Suppressor macrophage treated with lipopolysaccharide for 1 hour (primary cell): ENCODE measurements at places on chromosomes 2 and 18.

GRCh38 chr2:219836647-219837177 is 209.3 kb downstream of the SLC4A3 start:
- DNase-seq, result no peak

GRCh38 chr18:45974088-45974536 is 7.0 kb upstream of the EPG5 start:
- peak; percentile 99 for DNase-seq

DNA sequence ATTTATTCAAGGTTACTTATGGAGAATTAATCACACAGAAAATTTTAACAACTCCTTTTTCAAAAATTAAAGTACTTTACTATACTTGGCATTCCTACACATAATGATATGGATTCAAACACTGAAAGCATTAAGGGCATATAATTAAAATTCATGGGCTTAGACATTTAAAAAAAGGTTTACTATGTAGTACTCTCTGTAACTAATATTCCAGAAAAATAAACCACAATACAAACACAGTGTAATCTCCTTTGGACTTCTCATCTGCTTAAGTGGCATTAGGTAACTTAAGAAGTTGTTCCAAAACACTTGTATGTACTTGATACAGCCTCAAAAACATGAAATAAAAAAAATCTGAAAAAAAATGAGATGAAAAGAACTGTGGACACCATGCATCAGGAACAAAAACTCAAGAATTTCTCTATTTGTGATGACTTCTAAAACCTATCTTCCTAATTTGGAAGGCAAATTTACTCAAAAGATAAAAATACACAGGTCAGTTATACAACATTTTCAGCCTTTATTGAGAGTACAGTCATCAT is 21.0 kb downstream of the C1D start:
- DNase-seq, result peak; percentile 4

DNA sequence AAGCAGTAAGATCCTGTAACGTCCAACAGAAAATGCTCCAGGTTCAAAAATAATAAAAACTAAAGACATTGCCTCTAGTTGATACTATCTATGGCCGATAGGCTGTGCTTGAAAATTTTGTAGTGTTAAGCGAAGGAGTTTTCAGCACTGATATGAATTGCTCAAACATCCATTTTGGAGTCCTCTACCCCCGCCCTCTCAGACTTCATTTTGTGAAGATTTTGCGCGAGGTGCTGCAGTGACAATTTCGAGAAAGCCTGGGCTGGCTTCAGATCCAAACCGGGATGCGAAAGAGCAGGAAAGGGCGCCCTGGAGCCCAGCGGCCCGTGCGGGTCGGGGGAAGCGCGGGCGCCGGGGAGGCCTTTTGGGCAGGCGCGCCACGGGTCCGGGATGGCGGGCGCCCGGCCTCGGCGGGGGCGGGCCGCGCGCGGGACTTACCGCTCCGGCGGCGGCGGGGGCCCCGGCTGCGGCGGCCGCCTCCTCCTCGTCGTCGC is 1.8 kb downstream of the SP3 start:
- DNase-seq, result peak; percentile 83

GRCh38 chr2:64250751-64251423 is 106.7 kb upstream of the PELI1 start:
- no peak for DNase-seq

DNA sequence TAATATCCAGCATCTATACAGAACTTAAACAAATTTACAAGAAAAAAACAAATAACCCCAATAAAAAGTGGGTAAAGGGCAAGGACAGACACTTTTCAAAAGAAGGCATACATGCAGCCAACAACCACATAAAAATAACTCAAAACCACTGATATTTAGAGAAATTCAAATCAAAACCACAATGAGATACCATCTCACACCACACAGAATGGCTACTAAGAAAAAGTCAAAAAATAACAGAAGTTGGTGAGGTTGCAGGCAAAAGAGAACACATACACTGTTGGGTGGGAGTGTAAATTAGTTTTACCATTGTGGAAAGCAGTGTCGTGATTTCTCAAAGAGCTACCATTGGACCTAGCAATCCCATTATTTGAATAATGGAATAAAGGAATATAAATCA is 1973.9 kb upstream of the LRRTM1 start:
- DNase-seq, result no peak

GRCh38 chr18:23503963-23504344 is 643 bp downstream of the RMC1 start:
- peak; percentile 24 for DNase-seq

- DNase-seq, result no peak
Observed at GRCh38 chr2:170228429-170228828, 50.5 kb downstream of the MYO3B start.

- DNase-seq, result no peak
Observed at GRCh38 chr2:105573490-105573889, 171.2 kb upstream of the NCK2 start.

GRCh38 chr2:218221000-218221399 is 4.0 kb downstream of the ARPC2 start:
- DNase-seq, result no peak

DNA sequence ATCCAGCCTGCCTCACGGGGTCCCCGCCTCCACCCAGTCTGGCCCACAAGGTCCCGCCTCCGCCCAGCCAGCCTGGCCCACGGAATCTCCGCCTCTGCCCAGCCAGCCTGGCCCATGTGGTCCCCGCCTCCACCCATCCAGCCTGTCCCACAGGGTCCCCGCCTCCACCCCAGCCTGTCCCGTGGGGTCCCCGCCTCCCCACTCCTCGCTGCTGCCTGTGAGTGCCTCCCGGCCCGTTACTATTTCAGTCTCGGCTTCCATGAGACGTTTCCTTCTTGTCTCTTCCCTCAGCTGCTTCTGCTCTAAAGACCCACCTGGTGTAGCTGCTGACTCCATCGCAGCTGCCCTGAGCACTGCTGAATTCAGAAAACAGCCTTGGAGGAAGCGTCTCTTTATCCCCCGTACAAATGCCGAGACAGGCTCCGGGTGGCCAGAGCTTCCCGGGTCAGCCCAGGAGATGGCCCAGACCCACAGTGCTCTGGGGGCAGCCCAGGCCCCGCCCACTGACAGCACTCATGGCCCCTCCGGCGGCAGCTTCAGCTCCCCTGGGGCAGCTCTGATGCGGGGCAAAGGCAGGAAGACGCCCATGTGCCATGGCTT is 69.8 kb downstream of the NFATC1 start:
- no peak for DNase-seq

DNA sequence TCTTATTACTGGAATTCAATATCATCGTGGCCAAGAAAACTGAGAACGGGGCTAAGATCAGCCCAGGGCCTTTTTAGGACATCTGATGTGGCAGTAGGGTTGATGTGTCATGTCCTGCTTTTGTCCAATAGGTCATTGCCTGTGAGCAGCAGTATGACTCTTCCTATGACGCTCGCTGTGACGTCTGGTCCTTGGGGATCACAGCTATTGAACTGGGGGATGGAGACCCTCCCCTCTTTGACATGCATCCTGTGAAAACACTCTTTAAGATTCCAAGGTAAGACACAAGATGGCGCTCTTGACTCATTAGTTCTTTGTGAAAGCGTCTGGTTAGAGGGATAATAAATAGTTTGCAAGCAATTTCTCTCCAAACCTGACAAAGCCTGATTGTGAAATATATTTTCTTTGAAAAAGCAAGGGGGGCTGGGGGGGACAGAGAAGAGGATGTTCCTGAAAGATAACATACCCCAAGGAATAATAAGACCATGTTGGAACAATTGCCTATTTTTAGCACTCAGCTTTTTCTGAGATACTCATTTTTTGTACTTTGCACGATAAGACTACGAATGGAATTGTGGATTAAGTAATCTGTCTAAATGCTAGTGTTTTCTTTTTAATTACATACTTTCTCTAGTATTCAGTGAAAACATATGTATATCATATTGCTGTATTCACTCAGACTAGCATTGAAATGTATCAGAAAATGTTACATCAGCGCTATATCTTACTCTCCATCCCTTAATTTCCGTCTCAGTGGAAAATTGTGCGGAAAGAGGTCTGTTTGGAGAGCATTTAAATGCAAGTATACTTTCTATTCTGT is 58.1 kb downstream of the MYO3B start:
- DNase-seq, result peak; percentile 49

- peak; percentile 53 for DNase-seq
Observed at GRCh38 chr18:10454681-10455557, 484 bp downstream of the APCDD1 start.

GRCh38 chr18:5145168-5145825 is 51.8 kb downstream of the AKAIN1 start:
- no peak for DNase-seq

DNA sequence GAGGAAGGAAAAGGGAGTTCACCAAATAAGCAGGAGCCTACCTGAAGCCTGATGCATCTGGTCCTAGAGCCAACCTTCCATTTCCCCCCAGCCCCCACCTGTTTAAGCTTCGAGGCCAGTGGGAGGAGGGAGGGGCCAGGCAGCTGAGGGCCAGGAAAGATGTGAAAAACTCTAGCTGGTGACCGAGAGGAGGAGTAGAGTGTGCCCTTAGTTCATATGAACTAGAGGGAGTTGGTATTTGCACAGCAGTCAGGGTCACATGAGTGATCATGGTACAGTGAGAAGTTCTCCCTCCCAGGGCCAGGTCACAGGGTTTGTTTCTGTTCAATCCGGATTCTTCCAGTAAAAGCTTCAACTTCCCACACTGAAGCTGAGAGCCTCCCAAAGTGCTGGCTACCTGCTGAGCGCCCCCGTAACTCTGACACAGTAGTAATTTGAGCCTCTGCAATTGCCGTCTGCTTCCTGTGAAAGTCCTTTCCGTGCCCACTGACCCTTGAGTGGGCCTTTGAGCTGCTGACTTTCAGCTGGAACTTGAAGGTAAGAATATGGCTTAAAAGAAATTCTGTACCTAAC is at the start of gene SULT1C2:
SULT1C2 (plus strand) TSS at position 362 of the 573 bp plus-strand sequence. CDS start 4,773 bp downstream, outside the sequence.
- peak; percentile 18 for DNase-seq

GRCh38 chr2:199798831-199799580 is 52.0 kb downstream of the FTCDNL1 start:
- DNase-seq, result no peak

GRCh38 chr18:10271481-10271880 is 183.0 kb upstream of the APCDD1 start:
- DNase-seq, result no peak

DNA sequence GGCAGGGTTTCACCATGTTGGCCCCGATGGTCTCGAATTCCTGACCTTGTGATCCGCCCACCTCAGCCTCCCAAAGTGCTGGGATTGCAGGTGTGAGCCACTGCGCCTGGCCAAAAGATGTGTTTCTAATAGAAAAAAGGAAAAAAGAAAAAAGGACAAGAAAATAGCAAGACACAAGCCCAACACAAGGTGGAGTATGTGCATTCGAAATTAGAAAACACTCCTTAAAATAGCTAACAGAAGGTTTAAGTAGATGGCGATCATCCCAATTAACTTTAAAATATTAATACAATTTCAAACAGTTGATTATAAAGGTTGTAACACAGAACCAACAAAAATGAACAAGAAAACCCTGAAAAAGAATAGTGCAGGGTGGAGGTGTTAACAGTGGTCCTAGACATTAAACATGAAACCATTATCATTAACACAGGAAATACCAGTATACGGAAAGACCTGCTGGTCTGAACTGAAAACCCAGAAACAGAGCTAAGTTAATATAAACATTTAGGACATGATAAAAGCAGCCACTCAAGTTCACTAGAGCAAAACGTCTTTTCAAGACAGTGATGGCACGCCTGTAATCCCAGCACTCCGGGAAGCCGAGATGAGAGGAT is 57.9 kb downstream of the HDLBP start:
- no peak for DNase-seq

DNA sequence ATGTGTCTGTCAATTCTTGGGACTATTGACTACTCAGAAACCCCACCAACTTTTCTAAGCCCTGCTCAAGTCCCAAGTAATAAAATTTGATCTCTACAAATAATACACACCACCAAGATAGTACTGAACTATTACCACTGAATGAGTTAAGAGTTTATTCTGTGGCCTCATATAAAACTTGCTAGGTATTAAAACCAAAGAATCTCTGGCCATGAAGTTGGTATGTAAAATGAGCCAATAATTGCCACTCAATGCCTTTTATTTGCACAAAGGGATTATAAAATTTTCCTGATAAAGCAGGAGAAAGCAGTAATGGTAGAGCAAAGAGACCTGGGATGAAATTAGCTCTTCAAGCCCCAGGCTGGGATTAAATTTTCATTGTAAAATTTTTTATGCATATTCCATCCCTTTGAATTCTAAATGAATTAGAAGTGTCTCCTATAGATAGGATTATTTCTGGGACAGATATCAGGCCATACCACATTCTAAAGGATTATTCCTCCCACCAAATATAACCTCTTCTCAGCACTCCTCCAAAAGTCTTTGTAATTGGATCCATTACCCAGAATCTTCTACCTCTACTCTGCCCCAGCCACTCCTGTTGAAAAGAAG is 450.5 kb upstream of the ACVR2A start:
- no peak for DNase-seq

GRCh38 chr2:153819501-153819900 is 52.2 kb upstream of the GALNT13 start:
- no peak for DNase-seq

GRCh38 chr2:220674033-220674432 is 898.1 kb downstream of the EPHA4 start:
- no peak for DNase-seq

DNA sequence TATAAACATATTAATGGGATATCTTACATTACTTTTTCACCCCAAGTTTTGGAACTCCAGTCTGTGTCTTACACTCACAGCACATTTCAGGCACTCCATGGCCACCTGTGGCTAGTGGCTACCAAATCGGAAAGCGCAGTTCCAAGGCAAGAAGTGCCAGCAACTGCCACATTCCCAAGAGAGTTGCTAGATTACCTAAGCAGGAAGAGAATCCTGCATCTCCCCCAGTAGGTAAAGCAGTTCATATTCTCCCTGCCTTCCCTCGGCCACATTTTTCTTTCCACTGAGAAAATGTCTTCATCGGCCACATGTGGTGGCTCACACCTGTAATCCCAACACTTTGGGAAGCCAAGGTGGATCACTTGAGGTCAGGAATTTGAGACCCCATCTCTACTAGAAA is 62.8 kb downstream of the MEX3C start:
- DNase-seq, result no peak

DNA sequence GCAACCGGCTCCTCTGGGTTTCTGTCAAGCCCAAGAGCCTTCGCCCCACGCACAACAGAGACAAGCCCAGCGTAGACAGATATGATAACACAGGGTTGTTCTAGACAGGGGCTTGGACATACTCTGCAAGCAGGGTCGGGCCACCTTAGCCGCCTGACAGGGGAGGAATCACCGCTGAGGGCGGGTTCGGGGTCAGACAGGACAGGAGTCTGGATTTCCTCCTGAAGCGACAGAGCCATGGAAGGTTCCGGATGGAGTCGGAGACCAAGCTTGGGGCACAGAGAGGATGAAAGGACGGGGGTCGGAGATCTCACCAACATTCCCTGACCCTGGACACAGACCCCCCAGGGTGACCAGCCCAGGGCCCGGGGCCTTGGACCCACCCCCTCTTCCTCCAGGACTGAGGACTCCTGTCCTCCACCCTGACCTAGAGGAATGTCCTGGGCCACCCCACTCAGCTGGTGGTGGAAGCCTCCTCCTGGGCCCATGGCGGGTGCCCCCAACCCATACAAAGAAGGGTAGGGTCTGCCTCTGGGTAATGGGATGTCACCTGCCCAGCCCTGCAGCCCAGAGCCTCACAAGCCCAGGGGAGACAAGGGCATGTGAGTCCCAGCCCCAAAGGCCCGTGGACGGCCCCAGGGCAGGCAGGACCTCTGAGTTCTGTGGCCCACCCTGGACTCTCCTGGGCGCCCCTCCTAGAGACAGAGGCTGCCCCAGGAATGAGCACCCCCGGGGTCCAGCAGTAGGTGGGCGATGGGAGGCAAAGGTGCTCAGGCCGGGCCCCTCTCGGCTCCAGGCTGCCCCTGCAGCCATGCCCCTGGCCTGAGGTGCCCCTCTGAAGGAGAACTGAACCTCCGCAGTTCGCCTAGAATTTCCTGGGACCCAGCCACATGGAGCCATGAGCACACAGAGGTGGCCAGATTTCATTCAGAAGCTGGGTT is 44.1 kb upstream of the GPC1 start:
- DNase-seq, result no peak
